GM13976 (cell line): ENCODE measurements at places on chromosomes 5 and 9.

DNA sequence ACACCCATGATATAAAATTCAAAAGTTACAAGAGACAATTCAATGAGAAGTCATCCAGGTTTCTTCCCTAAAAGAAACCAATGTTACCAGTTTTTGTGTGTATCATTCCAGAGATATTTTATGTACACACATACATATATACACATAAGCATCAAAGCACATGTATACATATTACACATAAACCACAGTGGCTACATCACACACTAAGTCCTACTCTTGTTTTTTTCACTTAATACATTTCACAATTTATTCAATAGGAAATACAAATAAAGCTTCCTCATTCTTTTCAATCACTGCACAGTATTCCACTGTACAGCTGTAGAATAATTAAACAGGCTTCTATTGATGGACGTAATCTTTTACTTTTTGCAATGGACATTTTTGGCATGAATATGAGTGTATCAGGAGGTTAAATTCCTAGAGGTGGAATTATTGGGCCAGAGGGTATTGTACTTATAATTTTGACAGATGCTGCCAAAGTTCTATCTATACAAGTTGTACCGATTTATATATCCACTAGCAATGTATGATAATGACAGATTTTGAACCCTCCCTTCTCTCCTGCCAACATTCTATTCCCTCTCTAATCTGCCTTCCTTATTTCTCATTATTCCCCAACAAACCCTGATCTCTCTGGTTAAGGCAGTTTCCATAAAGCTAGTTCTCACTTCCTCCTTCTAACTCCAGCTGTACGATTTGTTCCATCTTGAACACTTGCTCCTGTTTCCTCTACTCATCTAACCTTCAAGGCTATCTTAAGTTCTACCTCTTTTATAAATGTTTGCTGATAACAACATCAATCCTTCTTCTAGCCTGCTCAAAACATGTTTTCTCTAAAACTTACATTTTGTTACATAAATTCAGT, 35.2 kb downstream of the MRPS27 start:
- no peak for DNase-seq

DNA sequence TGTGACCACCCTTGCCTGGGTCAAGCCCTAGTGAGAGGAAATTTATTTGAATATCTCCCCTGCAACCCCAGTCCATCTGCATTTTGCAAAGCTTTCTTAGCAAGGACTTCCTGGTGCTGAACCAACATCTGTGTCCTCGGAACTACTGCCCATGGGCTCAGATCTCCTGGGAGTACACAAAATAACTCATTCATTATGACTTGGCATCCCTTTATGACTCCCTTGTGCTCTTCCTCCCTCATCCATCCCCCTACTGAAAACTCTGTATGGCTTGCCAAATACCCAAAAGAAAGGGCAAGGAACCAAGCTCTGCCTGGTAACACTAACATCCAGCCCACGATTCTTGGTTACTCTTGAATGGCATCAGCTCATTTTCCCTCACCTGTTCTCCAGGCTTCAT, 368.5 kb downstream of the NTRK2 start:
- DNase-seq: no peak

DNA sequence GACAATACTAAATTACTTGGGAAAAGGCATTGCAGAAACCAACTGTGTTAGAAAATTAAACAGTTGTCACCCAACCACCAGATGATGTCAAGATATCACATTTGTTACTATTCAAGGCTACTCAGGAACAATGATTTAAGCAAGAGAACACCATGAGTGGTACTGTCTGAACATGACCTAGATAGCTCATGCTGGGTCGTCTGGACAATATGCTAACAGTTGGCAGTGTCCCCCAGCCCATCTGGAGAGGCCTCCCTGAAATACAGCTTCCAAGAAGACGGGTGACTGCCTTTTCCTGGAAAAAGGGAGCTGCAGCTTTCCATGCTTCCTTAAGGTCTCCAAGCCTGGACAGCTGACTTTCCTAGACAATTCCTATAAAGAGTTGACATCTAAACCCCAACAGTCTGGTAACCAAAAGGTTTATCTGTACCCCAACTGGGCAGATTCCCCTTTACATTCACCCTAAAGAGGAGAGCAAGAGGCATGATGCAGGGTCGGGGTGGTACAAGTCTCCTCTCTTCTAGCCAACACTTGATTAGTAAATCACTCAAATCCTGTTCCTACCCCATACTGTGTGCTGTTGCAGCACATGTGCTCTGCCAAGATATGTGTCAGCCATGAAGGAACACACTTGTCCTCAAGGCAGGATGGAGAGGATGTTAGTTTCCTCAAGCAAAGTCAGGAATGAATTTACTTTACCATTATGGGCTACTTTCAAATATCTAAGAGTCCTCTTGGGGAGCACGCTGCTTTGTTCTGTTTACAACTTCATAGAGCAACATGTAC, 433.0 kb downstream of the PDE4D start:
- DNase-seq: no peak

GRCh38 chr9:105475302-105475701, 27.5 kb downstream of the FSD1L start:
- no peak for DNase-seq

GRCh38 chr5:7671381-7671993, 179.4 kb downstream of the CFAP90 start:
- no peak for DNase-seq

GRCh38 chr5:127647361-127647958, 1.4 kb upstream of the CTXN3 start:
- DNase-seq: no peak

DNA sequence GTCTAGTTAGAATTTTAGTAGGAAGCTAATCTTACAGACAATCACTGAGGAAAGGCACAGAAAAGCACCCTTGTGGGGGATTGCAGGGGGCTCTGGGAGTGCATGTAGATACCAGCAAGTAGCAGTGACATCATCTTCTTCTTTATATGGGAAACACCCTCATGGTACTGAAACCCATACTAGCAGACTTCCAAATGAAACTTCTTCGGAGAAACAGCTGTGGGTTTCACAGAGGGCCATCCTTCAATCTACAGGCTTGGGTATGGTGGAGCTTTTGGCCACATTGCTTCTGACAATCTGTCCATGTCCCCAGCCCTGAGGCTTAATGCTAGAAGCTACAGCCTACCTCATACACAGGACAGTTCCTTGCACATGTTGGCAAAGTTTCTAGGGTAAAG, 165.2 kb upstream of the NFIB start:
- DNase-seq: no peak

DNA sequence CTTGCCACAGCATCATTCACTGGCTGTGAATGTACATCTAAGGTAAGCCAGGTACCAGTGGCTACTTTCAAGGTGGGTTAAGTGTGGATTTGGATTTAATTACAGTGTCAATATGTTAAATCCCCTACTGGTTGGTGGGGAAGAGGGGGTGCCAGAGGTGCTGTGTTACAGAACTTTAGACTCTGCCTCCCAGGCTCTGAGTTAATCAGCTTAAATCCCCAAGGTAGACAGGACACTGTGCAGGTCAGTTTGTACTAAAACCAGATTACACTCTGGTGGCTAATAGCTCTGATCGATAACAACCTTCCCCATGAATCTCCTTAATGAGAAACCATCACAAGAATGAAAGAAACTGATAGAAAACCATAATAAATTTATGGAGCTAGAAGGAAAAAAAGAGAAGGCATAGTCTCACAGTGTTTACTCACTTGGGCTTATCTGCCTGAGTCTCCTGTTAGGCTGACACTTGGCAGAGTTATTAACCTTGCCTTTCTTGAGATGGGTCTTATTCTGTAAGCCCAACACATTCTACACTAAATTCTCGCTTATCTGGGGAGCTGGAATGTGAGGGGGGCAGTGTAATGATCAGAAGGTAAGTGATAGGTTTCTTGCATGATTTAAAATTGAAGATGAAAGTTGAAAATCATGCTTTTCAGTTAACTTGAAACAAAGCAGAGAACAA, 106.8 kb downstream of the LMNB1 start:
- no peak for DNase-seq

GRCh38 chr5:151896031-151896691, 28.5 kb downstream of the GLRA1 start:
- DNase-seq: no peak

- DNase-seq: no peak
Observed at GRCh38 chr9:115373000-115373709, 255.2 kb upstream of the TNC start.

DNA sequence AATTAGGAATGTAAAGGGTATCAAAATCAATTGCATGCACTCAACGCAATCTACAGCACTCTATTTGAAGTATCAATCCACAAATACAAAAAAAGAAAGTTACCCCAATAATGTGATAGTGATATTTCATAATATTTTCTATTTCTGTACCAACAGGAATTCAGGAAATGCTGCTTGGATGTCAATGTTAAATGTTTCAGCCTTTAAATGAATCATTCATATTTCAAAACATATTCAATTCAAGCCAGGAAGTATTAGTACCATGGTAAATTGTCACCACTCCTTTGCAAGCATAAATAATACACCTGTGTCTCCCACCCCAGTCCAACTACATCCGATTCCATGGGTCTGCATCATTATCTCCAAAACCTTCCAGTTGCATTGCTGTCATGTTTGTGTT, 1185.5 kb upstream of the CDH18 start:
- no peak for DNase-seq

DNA sequence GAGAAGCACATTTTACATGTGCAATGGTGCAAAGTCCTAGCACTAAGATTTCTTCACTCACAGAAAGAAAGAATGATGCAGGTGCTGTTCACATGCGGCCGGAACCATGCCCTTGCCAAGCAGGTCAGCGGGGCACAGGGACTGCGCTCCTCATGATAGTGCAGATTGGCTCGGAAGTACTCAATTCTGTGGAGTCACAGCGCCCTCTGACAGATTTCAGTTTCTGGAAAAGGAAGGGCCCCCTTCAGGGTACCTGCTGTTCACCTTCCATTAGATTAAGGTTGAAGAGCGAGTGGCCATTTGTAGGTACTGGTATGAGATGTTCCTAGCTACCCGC, 75.7 kb downstream of the TMC1 start:
- no peak for DNase-seq

DNA sequence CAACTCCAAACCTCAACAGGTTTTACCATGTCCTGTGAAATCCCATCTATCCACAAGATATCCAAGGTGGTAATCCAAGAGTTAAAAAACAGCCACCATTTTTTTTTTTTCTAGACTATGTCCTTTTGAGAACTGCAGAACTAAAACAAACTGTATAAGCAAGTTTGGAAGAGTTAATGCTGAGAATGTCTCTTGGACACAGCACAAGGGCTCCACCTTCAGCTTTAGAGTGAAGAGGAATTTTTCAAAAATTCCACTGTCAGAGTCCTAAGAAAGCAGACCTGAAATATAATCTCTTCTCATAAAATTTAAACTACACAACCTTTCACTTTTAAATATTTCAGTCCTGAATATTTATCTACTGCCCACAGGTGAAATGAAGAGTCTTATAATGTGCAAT, 167.8 kb upstream of the CCNG1 start:
- DNase-seq: no peak

- no peak for DNase-seq
Observed at GRCh38 chr5:93601802-93602155, 18.8 kb downstream of the NR2F1 start.

DNA sequence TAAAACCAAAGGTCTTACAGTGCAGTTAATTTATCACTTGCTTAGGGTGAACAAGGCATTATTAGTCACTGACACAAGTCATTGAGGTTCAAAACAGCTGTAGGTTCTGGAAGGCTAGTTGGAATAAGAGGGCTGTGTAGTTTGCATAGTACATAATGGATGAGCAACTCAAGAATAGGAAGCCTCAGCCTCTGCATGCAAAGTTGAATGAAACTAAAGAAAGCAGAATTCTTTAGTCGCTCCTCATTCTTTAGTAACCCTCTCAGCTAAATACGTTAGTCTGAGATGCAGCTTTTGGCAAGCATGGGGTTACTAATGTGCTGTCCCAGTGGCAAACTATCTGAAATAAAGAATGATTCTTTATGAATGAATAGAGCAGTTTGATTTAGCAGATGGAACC, 74.2 kb downstream of the ADGRV1 start:
- no peak for DNase-seq

DNA sequence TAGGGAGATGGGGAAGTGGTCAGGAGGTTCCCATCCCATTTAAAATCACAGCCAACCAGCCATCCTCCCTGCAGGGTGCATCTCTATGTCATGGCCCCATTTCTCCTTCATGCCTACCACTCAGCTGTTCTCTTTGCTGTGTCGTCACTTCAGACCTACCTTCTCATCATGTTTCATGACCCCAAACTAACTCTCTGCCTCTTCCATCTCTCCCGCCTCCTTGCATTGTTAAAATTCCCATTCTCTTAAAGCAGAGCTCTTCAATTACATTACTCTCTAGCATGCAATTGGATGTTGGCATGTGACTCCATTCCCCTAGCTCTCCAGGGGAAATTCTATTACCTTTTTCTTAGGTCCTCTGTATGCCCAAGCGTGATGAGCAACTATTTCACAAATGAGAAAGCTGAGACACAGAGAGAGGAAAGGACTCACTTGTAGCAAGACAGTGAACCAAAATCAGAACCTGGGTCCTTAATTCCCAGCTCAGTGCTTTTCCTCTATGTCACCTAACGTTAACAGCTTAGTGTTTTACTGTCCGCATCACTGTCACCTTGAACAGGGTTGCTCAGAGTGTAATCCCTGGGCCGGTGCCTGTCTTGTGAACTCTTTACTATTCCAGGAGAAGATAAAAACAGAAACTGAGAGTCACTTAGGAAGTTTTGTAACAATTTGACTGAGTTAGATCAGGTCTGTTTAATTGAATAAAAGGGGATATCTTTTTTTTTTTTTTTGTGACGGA, 28.1 kb downstream of the PDE6A start:
- no peak for DNase-seq

- no peak for DNase-seq
Observed at GRCh38 chr9:114282507-114282906, 40.4 kb upstream of the ORM1 start.

DNA sequence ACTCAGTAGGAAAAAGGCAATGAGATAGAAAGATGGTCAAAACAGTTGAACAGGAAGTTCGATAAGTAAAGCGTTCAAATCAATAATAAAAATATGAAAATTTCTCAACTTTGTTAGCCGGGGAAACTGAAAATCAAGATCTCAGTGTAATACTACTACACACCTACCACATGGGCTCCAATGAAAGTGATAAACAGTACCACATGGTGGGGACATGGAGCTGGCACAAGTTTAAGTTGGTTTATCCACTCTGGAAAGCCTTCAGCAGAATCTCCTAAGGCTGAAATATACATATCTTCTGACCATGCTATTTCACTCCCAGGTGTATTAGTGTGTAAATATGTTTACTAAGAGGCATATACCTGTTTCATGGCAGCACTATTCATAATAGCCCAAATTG, 126.8 kb downstream of the NXNL2 start:
- DNase-seq: no peak

DNA sequence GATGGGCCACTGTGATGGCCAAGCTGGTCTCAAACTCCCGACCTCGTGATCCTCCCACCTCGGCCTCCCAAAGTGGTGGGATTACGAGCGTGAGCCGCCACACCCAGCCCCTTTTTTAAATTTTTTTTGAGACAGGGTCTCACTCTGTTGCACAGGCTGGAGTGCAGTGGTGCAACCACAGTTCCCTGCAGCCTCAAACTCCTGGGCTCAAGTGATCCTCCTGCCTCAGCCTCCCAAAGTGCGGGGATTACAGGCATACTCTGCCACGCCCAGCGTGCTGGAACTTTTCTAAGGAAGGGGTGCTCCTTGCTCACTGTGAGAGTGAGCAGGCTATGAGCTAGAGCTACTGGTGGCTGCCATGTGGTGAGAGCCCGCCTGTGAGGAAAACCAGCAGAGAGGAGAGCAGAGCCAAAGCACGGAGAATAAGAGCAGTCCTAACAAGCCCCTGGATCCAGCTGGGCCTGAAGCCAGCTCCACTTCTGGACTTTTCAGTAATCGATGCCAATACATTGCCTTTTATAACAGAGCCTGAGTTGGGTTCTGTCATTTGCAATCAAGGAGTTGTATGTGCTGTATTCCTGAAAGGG, 75.5 kb upstream of the UNC5A start:
- no peak for DNase-seq

- no peak for DNase-seq
Observed at GRCh38 chr9:105993921-105994715, 299.8 kb downstream of the TMEM38B start.
